AG10803 (cell line): ENCODE measurements at places on chromosomes 6 and 20.
A peak's percentile ranks its signal among the peaks of the same experiment; 100 is the strongest.

GRCh38 chr6:3625149-3625979 is 126.1 kb downstream of the PXDC1 start:
- DNase-seq: no peak

GRCh38 chr6:13006578-13007300 is 290.2 kb downstream of the PHACTR1 start:
- peak; percentile 23 for DNase-seq

DNA sequence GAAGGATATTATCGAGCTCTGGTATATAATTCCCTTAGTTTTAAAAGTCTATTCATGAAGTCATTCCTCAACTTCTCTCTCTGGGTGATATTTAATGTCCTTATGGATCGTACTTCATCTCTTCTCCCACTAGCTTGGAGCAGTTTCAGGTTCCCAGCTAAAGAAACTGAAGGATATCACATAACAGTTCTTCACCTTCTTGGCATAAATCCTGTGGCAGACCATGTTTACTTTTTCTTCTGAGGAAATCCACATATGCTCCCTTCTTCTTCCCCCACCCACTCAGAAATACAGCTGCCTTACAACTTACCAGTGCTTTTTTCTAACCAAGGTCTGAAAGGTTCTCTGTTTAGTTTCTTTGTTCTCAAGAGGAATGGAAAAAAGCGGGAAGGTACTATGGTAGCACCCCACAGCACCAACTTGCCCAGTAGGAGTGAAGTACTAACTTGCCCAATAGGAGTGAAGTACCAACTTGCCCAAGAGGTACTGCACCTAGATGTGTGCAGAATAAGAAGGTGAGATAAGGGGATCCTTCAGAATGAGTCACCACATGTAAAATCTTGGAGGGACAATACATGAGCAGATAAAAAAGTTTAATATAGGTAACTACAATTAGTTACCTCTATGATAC is 53.1 kb downstream of the TSPYL4 start:
- DNase-seq: no peak

- DNase-seq: peak; percentile 52
These were observed 21.1 kb upstream of the TRIM26 start for GRCh38 chr6:30234356-30234755.

- peak; percentile 57 for DNase-seq
These were observed 15.5 kb upstream of the TCFL5 start for GRCh38 chr20:62876902-62877816.
